ENCODE measurements at places on chromosomes 13 and 19.
A peak's percentile ranks its signal among the peaks of the same experiment; 100 is the strongest.

- DNase-seq: peak; percentile 20
Observed at GRCh38 chr19:20237773-20238623, 71.0 kb downstream of the ZNF486 start.

- no peak for DNase-seq
Observed at GRCh38 chr13:99275093-99275469, 16.9 kb upstream of the GPR18 start.

DNA sequence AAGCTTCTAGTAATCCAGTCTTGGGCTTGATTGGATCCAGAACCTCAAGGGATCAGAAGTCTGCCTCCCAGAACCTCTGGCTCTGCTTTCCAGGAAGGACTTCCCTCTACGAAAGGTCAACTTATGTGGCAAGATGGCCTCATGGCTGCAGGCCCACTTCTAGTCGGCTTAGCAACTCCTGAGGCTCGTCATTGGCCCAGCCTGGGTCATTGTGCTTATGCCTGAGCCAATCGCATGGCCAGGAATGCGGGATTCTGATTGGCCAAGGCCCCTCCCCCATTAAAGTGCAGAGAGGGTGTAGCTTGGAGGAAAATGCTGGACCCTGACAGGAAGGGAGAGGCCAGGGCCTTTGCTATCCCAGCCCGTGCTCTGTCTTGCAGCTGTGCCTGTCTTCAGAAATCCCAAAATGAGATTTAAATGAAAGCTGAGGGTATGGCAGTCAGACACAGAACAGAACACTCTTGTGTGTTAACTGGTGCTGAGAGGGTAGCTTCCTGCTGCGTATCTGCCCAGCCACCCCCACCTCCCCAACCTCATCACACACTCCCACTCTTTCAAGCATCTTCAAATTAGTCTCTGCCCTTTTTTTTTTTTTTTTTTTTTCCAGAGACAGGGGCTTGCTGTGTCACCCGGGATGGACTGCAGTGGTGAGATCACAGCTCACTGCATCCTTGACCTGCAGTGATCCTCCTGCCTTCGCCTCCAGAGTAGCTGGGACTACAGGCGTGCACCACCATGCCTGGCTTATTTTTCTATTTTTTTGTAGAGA is 5.5 kb upstream of the CCNE1 start:
- DNase-seq: no peak

- peak; percentile 82 for DNase-seq
Observed at GRCh38 chr19:49676136-49676783, 811 bp upstream of the PRMT1 start.

DNA sequence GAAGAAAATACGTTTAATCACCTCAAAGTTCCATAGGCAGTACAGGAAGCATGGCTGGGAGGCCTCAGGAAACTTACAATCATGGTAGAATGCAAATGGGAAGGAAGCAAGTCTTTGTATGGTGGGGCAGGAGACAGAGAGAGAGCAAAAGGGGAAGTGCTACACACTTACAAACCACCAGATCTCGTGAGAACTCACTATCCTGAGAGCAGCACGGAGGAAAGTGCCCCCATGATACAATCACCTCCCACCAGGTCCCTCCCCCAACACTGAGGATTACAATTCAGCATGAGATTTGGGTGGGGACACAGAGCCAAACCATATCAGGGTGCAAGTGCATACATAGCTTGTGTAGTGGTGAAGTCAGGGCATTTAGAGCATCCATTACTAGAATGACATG is 92.3 kb upstream of the ANKRD10 start:
- DNase-seq: no peak

DNA sequence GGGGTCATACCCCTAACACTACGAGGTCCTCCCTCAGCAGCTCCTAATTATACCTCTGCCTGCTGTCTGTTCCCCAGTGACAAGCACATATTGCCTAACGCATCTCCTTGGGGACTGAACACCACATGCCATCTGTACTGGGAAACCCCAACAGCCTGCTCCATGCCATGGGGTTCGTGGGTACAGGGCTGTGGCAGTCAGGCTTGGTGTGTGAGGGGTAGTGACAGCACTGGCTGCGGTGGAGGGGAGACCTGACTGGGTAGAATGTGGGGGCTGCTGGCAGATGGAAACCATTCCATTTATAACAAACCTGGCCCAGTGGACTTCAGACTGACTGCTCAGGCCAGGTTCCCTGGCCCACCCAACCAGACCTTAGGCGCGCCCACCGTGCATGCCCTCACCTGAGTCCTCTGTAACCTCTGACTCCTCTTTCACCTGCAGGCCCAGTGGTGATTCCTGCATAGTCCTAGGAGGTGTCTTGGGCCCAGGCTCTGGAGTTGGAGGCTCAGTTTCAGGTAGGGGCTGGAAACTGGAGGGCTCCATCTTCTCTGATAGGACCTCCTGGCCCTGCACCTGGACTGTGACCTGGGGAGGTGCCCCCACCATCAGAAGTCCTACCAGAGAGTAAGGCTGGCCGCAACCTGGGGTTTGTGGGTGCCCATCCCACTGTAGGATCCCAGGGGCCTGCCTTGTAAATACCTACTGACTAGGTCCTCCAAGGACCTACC is 3.0 kb downstream of the MZF1 start:
- DNase-seq: no peak

DNA sequence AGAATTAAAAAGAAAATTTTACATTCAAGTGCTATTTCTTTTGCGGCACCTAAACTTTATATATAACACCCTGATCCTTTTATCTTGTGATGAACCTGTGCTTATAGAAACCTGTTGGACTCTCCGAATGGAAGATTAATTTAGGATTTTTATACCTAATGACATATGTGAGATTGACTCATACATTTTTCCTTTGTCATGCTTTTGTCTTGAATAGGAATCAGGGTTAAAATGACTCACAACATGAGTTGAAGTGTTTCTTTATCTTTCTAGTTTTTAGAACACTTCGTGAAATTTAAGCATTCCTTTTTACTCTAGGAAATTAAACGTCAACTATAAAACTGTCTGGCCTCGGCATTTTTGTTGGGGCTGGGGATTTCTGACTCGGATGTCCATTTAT is 378.9 kb downstream of the PCDH20 start:
- DNase-seq: no peak

GRCh38 chr19:48964205-48965039 is 687 bp upstream of the FTL start:
- DNase-seq: no peak

- no peak for DNase-seq
Observed at GRCh38 chr13:72205773-72206172, 338.8 kb upstream of the DACH1 start.

GRCh38 chr19:49653466-49653806 is 11.4 kb downstream of the SCAF1 start:
- DNase-seq: no peak

DNA sequence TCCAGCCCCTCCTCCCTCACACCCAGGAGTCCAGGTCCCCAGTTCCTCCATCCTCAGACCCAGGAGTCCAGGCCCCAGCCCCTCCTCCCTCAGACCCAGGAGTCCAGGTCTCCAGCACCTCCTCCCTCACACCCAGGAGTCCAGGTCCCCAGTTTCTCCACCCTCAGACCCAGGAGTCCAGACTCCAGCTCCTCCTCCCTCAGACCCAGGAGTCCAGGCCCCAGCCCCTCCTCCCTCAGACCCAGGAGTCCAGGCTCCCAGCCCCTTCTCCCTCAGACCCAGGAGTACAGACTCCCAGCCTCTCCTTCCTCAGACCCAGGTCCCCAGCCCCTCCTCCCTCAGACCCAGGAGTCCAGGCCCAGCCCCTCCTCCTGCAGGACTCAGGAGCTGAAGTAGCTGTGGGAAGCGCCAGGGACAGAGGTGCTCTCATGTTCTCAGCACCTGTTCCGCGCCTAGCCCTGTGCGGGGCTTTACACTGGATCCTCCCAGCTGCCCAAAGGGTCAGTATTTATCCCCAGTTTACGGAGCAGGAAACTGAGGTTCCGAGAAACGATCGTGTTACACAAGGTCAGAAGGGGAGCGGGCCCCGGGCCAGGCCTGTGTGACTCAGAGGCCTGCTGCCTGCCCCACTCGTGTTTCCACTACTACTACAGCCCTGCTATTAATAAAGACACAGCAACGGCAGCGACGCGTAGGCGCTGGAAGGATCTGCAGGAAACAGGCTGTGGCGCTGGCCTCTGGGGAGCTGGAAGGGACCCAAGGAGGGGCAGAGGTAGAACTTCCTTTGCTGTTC is 1.7 kb upstream of the SBK3 start:
- no peak for DNase-seq

DNA sequence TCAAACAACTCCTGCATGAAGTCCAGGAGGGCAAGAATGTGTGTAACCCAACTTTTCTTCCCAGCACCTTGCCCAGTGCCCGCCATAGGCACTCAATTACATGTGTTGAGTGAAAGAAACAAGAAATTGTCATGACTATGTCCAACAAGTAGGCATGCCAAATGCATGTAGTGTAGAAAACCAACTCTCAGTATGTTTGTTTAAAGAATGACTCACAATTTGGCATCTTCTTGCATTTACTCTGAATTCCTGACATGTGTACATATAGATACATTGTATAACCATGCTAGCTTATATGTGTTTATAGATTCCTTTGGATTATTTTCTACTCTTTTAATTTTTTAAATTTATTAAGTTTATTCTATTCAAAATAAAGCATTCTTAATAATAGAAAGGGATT is 305.0 kb downstream of the EFNB2 start:
- DNase-seq: no peak

- DNase-seq: no peak
Observed at GRCh38 chr13:89786531-89786930, 1561.0 kb upstream of the MIR17HG start.

DNA sequence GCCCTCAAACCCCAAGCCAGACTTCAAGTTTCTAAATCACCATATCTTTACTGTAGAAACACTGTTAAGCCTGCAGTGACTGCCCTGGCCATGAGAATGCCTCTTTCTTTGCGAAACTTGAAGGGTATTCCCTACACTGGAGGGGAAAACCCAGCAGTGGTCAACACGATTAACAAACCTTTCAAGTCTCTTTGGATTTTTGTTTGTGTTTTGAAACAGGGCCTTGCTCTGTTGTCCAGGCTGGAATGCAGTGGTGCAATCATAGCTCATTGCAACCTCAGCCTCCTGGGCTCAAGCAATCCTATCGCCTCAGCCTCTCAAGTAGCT is 17.4 kb upstream of the POMP start:
- DNase-seq: no peak

DNA sequence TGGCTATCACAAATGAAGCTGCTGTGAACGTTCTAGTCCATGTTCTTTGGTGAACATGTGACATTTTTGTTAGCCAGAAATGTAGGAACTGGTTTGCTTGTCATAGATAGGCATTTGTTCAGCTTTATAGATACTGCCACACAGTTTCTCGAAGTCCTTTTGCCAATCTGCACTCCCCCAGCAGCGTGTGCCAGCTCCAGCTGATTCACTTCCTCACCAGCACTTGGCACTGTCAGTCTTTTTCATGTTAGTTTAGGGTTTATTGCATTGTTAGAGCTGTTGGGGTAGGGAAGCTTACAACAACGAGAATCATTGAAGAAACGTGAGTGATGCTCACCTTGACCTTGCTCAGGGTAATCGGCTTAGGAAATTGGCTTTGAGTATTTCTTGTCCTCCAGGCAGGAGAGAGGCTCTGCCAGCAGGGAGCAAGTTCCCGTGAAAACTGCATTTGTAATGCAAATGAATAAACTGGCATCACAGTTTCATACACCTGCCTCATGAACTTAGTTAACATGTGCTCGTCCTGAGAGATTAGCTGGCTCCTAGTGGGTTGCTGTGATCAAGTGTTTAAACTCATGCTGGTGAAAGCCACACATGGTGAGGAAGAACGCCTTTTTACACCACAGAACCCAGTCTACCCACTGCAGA is 83.9 kb downstream of the ING1 start:
- no peak for DNase-seq

GRCh38 chr13:44769686-44770085 is 193.6 kb upstream of the TSC22D1 start:
- DNase-seq: no peak

- DNase-seq: no peak
Observed at GRCh38 chr19:11064831-11065303, 24.4 kb upstream of the LDLR start.

DNA sequence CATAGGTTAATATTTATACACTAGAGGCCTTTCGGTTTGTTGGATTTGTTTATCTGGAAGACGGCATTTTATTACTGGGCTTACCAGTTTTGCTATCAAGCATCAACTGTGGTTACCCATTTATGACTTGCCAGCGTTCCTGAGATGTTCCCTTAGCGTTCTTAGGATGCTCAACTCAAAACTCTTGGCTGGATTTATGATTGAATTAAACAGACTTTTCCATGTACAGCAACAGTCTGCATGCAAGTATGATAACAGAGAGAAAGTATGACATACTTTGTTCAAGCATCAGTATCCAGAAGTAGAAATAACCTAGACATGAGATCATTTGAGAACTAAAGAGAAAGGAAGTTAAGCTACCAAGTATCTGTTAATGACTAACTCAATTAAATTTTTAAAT is 29.9 kb upstream of the RNF113B start:
- no peak for DNase-seq

- peak; percentile 12 for DNase-seq
Observed at GRCh38 chr13:93955904-93956303, 523.6 kb downstream of the DCT start.
